Bronchial smooth muscle cell (primary cell): ENCODE measurements at places on chromosomes 1 and 21. TPM values are rescaled to one million over a fixed set of nuclear protein-coding genes. Genes with fewer than 3 reads are reported as not detected.

DCST1 gene
- total RNA-seq = not detected in 2 replicates

KCNA3 gene
- 0.16 and 0.26 TPM in 2 replicates for total RNA-seq

PIK3CD gene
- 1.9 and 2.6 TPM in 2 replicates for total RNA-seq

TMPRSS2 gene
- not detected in 2 replicates for total RNA-seq

TTC39A gene
- total RNA-seq = 0.26 and 1.1 TPM in 2 replicates

CD46 gene
- 86.7 and 152 TPM in 2 replicates for total RNA-seq

KIAA1614 gene
- 7.9 and 12.0 TPM in 2 replicates for total RNA-seq

RLF gene
- 18.5 and 19.4 TPM in 2 replicates for total RNA-seq

OPTC gene
- total RNA-seq = not detected in 2 replicates

CAMTA1 gene
- total RNA-seq = 50.8 and 56.7 TPM in 2 replicates

AIM2 gene
- total RNA-seq = not detected in 2 replicates

CCDC27 gene
- total RNA-seq = not detected in 2 replicates
